ENCODE measurements at places on chromosomes 5 and 9.

DNA sequence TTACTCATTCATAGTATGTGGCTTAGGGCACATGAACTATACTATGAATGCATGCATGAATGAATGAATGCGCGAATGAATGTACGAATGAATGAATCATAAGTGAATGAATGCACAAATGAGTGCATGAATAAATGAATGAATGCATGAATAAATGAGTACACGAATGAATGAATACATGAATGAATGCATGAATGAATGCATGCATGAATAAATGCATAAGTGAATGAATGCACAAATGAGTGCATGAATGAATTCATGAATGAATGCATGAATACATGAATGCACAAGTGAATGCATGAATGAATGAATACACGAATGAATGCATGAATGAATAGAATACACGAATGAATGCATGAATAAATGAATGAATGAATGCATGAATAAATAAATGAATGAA lies 52.5 kb upstream of the FCN1 start:
- no peak for DNase-seq

DNA sequence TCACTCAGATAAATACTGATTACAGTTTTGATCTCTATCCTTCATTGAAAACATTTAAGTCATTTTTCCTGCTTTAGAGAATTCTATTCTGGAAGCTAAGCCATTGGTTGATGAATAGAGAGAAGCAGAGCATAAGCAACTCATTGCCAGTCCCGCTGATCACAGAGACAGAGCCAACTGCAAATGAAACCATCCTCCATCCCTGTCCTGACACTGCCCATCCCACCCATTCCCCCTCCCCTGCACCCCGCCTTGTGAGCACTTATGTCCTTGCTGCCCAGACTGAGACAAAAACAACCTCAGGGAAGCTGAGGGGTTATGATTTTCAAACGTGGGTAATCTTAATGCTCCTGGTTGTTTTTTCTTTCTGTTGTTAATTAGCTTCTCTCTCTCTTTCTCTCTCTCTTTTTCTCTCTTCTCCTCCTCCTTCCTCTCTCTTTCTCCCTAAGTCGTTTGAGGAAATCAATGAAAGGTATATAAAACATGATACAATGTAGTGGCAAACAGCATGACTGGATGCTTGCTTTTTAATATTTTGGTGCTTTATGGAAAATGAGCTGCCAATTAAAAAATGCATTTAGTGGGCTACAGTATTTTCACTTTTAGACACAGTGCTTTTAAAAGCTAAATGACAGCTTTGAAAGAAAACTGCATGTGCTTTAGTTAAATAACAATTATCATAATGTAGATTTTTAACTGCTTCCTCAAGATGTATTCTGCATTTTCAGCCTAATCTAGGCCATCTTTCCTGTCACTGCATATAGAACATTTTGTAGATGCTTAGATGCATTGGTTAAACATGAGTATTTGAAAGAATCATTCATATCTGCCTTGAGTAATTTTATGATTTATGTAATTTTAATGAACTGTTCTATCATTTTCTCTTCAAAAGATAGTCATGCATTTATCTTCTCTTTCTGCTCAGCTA lies 57.3 kb downstream of the CMYA5 start:
- DNase-seq = no peak

- no peak for DNase-seq
These were observed 2.8 kb downstream of the NPR3 start for GRCh38 chr5:32713770-32714381.

- DNase-seq = no peak
These were observed 30.8 kb downstream of the CETN3 start for GRCh38 chr5:90378752-90379151.

DNA sequence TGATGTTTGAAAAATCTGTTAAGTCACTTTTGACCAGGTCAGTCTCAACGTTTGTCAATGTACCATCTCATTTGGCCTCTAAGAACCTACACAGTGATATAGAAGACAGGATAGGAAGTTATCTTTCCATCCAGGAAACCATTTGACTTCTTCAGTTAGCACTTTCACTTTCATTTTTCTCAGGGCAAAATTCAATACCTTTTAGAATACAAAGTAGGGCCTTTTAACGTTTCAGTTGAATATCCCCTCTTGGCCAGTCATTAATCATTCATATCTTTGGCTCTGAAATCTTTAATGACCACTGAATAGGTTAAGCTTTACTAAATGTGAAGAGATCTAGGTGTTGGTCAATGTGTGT lies 101.1 kb upstream of the GNAQ start:
- no peak for DNase-seq

GRCh38 chr9:94985649-94986048 lies 259.1 kb downstream of the AOPEP start:
- no peak for DNase-seq
